Activated naive CD8-positive, alpha-beta T cell treated with anti-CD3 and anti-CD28 coated beads, Interleukin-2, amount 10 ng/mL, durations not matched to agents 7 days and 5 days (primary cell): ENCODE measurements at places on chromosomes 1 and 21.
A peak's percentile ranks its signal among the peaks of the same experiment; 100 is the strongest.

DNA sequence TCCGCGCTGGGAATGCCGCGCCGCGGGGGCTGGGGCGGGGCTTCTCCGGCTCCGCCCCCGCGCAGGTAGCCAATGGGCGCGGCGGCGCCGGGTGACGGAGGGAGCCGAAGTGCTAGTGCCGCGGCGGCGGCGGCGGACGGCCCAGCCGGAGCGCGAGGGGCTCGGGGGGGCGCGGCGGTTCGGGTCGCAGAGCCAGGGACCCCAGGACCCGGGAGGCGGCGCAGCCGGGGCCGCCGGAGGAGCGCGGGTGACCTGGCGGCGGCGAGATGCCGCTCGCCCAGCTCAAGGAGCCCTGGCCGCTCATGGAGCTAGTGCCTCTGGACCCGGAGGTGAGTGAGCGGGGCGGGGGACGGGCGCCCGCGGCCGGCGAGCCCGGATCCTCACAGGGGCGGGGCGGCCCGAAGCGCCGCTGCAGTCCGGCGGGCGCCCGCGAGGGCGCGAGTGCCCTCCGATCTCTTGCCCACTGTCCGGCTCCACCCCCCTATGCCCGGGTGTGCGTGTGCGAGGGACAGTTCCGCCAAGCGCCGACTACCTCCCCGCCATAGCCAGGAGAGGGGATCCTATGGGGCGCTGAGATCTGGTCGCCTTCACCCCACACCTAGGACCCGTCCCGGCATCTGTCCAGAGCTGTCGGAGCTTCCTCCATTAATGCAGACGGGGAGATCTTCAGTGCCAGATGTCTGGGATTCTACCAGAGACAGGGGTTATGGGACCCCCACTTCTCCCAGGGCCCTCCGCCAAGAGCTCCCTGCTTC, at the start of gene RPS6KA1:
Gene RPS6KA1 (plus strand): TSS at position 107 of the 755 bp plus-strand sequence. CDS start 160 bp downstream, at position 267.
- peak; percentile 83 for DNase-seq

GRCh38 chr1:66413136-66413837, 120.7 kb upstream of the SGIP1 start:
- DNase-seq: no peak

DNA sequence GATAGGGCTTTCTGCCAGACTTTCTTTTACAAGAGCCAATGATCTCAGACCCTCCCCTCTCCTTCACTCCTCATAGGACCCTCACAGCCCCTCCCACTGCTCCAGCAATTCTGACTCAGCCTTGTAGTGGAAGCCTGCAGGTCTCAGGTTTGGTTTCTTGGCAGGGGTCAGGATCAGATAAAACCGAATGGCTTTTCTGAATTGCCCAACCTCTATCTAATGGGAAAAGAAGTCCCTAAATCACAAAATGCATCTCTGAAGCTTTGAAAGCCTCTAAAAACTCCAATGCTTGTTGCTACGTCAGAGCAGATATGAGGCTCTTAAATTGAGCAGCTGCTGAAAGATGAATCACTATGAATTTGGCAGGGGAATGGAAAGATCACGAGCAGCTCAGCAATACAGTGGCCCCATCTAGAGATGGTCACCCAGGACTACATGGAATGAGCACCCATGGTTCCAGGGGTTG, 74.5 kb downstream of the NID1 start:
- DNase-seq: no peak

DNA sequence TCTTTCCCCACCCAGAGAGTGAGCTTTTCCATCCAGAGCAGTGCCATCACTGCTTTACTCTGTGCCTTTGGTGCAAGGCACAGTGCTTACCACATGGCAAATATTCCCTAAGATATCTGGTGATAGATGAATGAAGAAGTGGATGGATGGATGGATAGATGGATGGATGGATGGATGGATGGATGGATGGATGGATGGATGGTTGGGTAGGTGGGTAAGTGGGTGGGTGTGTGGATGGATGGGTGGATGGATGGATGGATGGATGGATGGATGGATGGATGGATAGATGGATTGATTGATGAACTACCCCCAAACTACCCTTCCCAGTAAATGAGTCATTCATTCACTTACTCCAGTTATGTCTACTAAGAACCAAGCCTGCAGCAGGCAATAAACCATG, 42.9 kb upstream of the SLC44A3 start:
- DNase-seq: no peak

DNA sequence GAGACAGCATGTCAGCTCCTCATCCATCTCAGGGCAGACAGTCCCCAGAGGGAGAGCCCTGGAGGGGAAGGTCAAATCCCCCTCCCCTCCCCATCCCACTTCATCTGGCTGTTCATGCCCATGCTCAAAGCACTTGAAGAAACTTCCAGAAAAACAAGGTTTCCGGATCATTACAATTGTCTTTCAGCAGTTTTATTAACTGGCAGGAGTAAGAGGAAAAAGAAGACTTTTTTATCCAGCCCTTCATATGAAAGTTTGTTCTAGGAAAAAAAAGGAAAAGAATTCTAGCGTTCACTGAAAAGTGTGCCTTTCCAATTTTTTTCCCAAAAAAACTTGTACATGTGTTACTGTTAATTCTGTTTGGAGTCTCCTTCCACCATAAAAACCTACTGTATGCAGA, 145.7 kb upstream of the TIAM1 start:
- DNase-seq: no peak

DNA sequence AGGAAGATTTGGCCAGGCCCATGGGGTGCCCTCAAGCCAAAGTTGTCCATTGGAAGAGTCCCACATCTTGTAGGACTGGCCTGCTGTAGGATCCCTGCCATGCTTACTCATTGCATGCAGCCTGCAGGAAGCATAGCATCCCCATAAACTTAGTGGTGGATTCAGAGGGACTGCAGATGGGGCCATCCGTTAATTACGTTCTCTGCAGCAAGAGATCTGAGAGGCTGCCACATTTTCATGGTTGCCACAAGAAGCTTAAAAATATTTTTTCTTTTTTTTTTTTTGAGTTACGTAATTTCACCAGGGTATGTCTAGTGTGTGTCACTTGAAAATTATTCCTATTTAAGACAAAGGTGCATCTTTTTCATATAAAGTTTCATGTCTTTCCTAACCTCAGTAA, 329.7 kb upstream of the USP24 start:
- DNase-seq: no peak

DNA sequence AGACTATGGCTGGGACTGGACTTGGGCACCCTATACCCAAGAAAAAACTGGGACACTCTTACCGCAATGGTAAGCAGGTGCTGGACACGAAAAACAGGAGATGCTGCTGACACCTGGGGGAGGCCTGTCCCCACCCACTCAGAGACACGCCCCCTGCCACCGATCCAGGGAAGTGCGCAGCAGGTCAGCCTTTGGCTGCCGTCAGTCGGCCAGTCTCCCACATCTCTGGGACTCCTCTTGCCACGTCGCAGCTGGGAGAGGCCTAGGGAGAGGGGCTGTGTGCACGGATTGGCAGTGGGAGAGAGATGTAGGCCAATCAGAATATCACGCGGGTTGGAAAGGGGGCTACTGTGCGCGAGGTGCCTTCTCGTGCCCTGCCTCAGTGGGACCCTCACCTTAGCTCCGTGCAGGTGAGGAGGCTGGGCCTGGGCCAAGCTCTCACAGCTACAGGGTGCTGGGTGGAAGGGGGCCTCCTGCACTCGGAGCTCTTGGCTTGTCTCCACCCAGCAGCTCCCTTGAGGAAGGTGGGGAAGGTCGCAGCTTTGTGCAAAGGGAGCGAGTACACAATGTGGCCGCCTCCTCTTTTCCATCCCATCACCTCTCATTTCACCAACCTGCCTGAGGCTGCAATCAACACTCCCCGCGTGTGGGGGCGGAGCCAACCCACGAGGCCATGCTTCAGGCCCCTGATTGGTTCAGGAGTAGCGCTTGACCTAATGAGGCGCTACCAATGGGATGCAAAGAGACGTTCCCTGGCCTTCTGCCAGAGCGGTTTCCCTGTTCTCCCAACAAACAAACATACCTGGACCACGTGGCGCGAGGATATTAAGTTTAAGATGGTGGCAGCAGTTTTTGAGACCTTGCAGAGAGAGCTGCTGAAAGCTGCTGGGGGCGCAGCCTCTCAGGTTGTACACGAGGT, 25.7 kb upstream of the LDLRAP1 start:
- DNase-seq: peak; percentile 10

DNA sequence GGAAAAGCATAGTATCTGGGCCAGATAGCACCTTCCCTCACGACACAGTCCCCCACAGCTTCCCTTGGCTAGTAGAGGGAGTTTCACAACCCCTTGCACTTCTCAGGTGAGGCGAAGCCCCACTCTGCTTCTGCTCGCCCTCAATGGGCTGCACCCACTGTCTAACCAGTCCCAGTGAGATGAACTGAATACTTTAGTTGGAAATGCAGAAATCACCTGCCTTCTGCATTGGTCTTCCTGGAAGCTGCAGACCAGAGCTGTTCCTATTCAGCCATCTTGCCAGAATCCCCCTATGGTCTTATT, 243.2 kb upstream of the FAM78B start:
- DNase-seq: no peak

DNA sequence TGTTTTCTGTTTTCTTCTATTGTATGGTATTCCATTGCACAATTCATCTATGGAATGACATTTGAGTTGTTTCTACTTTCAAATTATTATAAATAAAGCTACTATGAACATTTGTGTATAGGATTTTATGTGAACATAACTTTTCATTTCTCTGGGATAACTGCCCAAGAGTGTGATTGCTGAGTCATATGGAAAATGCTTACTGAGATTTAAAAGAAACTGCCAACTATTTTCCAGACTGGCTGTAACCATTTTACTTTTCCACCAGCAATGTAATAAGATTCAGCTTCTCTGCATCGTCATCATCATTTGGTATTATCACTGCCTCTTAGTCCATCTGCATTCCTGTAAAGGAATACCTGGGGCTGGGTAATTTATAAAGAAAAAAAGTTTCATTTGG, 779.6 kb upstream of the PRMT6 start:
- no peak for DNase-seq
